Fibroblast of skin of right biceps (primary cell): ENCODE measurements at places on chromosomes 11 and 22.

- peak; percentile 41 for DNase-seq
Observed at GRCh38 chr11:47394322-47395222, 13.8 kb upstream of the SLC39A13 start.

GRCh38 chr11:91946397-91946951 lies 278.1 kb upstream of the FAT3 start:
- peak; percentile 9 for DNase-seq

DNA sequence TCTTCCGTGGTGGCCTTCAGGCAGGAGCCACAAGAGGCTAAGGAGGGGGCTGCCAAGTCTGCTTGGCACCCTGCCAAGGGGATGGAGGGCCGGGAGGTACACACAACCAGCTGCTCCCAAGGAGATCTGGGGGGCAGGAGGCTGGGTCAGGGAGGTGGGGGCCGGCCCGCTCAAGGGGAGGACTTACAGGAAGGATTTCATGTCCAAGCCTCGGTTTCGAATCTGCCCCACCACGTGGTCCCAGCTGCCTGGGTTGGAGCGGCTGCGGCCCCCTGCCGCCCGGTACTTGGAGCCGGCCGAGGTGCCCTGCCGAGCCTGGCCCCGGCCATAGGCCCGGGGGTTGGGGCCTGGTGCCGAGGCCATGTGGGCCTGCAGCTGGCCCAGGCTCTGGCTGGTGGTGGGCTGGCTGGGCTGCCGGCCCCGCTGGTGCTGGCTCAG lies 33.5 kb downstream of the LRRC10B start:
- no peak for DNase-seq

DNA sequence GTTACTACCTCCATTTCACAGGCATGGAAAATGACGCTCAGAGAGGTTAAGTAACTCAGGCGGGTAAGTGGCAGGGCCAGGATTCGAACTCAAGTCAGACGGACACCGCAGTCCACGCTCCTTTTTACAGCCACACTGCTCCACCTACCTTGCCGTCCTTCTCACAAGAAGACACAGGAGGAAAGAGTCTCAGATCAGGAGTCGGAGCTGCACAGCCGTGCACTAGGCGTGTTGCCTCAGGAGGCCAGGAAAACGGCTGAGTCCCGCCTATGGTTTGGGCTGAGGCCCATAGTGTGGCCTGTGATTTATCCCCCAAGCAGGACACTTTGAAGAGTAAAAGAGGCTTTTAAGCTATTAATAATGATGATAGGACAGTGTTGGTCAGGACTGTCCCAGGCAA lies 44.7 kb upstream of the CD5 start:
- no peak for DNase-seq

DNA sequence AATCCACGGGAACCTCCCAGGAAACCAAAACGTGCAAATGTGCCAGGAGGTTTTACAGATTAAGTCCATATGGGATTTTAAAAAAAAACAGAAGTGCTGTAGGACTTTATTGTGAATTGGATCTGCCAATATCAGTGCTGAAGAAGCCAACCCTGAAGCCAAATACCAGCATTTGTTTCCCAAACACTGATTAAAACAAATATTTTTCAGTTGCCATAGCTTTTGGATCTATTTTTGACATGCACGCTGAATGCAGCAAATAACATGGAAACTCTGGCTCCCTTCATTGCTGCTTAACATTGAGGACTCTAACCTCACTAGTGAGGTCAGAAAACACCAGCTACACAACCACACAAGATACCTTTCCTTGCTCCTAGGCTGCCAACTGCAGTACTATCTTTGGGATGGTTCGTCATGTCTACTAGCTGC lies 28.4 kb upstream of the SIK2 start:
- peak; percentile 24 for DNase-seq

DNA sequence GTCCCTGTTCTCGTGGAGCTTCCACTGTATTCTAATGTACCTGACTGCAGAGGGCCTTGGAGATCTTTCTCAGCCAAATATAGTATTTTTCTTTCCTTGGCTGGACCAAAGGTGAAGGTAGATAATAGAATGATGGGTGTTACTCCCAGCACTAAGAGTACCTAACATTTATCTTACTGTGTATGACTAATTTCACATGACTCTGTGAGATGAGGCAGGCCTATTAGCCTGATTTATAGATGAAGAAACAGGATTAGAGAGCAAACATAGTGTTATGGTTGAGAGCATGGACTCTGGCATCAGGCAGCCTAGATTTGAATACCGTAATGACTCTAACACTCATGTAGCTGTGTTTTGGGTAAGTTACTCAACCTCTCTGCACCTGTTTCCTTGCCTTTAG lies 2.7 kb downstream of the ACO2 start:
- DNase-seq, result no peak
